ENCODE measurements at places on chromosomes 4 and X.

GRCh38 chr4:117847849-117848248, 186.4 kb upstream of the NDST3 start:
- no peak for DNase-seq

DNA sequence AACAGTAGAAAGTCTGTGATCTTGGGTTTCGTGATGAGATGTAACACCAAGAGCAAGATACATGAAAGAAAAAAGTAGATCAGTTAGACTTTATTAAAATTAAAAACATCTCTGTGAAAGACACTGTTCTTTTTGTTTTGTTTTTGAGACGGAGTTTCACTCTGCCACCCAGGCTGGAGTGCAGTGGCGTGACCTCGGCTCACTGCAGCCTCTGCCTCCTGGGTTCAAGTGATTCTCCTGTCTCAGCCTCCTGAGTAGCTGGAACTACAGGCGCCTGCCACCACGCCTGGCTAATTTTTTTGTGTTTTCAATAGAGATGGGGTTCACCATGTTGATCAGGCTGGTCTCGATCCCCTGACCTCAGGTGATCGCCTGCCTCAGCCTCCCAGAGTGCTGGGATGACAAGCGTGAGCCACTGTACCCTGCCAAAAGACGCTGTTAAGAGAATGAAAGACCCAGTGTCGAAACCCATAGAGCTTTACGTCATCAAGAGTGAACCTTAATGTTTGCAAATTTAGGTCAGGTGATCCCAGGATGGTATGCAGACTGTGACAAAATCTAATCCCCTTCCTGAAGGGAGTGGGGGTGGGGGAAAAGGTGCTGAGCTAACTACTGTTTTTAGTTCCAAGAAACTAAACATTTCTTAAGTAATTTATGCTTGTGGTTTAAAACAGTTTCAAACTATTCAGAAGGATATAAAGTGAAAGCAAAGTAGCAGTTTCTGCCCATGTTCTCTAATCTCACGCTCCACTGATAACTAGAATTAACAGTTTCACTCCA, 8.0 kb downstream of the OFD1 start:
- DNase-seq = no peak

GRCh38 chr4:146023334-146023967, 84.8 kb upstream of the ZNF827 start:
- DNase-seq = no peak

DNA sequence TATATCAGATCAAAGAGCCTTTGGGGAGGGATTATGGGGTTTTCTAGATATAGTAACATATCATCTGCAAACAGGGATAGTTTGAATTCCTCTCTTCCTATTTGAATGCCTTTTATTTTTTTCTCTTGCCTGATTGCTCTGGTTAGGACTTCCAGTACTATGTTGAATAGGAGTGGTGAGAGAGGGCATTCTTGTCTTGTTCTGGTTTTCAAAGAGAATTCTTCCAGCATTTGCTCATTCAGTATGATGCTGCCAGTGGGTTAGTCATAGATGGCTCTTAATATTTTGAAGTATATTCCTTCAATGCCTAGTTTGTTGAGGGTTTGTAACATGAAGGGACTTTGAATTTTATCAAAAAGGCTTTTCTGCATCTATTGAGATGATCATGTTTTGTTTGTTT, 25.6 kb upstream of the ABCB7 start:
- DNase-seq = peak; percentile 42

GRCh38 chr4:8171984-8172924, 13.6 kb upstream of the ABLIM2 start:
- DNase-seq = no peak

DNA sequence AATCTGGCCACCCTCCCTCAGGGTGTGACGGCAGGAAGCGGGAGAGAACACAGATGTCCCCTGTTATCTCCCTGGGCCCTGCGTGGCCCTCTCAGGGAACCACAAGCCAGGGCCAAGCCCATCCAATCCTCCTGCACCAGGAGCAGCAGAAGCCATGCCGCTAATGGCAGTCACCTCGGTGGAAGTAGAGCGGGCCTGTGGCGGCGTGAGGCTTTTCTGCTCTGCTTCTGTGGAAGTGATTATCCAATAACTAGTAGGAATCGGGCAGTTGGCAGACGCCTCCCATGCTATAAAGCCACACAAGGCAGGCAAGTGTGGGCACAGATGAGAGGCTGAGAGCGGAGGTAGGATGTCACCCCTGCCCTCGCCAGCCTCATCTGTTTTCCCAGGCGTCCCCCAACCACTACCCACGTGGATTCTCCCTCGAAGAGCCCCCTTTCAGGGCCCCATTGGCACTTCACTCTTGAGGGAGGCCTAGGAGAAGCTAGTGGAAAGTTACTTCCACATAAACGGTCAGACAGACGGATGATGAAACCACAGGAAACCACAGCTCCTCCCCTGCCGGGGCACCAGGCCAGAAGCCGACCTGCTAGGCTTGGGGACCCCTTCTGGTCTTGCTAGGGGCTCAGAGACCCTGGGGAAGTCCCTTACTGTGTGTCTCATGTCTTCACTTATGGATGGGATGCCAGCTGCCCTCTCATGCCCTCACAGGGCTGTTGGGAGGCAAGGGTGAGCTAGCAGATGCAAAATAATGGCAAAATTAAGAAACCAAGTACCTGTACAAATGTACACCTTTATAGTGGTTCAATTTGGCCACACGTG, 18.8 kb upstream of the TMSB4X start:
- peak; percentile 73 for DNase-seq

GRCh38 chr4:2512396-2513135, 23.9 kb upstream of the FAM193A start:
- DNase-seq = no peak
